ENCODE measurements at places on chromosomes 11 and 22. TPM values are rescaled to one million over a fixed set of nuclear protein-coding genes. Genes with fewer than 3 reads are reported as not detected.
A peak's percentile ranks its signal among the peaks of the same experiment; 100 is the strongest.

- H3K27ac ChIP-seq: no peak overlapping the region
- H3K27me3 ChIP-seq: no peaks in the 10 kb centered on the region
These were observed 117.7 kb downstream of the CACNA1I start for GRCh38 chr22:39688186-39688785.

DNA sequence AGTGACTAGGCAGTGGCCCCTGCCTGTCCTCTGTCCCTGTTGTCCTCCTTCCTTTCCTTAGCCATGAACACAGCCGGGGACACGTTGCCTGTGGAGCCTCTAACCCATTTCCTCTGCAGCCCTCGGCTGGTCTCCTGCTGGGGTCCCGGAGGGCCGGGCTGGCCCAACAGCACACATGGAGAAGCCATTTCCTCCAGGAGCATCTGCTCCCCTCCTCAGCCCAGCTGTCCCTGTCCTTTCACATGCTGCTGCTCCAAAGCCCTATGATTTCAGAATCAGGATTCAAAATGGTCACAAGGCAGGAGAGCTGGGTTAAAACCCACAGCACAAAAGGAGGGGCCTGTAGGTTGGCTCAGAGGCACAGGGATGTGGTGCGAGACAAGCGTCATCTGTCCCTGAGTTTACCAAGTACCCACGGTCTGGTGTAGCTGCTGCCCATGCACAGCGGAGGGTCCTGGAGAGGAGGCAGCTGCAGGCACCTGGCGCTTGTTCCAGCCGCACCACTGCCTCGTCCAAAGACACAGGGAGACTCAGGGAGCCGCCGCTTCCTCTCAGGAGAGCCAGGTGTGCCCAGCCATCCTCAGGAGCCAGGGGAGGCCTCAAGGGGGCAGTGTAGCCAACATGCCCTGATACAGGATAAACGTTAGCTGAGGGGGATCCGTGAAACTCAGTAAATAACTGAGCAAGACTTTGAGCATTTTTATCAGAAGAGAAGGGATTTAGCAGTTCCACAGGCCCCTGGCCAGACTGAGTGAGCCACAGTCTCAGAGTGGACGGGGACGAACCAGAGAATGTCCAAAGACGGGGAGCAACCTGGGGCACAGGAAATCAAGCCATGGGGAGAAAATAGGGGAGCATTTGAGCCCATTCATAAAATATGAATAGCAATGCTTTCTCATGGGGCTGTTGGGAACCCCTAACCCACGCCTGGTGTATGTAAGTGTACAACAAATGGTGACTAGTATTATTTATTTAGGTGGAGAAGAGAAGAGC, 3.9 kb upstream of the VSIG10L2 start:
- H3K27ac ChIP-seq: no peak overlapping the region
- no peaks in the 10 kb centered on the region for H3K27me3 ChIP-seq
- no peaks in the 10 kb centered on the region for H3K4me1 ChIP-seq

GRCh38 chr22:46367707-46368191, 32.2 kb downstream of the TRMU start:
- H3K4me3 ChIP-seq: no peak overlapping the region
- no peaks in the 10 kb centered on the region for H3K4me1 ChIP-seq
- no peaks in the 10 kb centered on the region for H3K36me3 ChIP-seq
- no peak overlapping the region for H3K27ac ChIP-seq
- peak; percentile 65 for DNase-seq
- no peaks in the 10 kb centered on the region for H3K27me3 ChIP-seq

DNA sequence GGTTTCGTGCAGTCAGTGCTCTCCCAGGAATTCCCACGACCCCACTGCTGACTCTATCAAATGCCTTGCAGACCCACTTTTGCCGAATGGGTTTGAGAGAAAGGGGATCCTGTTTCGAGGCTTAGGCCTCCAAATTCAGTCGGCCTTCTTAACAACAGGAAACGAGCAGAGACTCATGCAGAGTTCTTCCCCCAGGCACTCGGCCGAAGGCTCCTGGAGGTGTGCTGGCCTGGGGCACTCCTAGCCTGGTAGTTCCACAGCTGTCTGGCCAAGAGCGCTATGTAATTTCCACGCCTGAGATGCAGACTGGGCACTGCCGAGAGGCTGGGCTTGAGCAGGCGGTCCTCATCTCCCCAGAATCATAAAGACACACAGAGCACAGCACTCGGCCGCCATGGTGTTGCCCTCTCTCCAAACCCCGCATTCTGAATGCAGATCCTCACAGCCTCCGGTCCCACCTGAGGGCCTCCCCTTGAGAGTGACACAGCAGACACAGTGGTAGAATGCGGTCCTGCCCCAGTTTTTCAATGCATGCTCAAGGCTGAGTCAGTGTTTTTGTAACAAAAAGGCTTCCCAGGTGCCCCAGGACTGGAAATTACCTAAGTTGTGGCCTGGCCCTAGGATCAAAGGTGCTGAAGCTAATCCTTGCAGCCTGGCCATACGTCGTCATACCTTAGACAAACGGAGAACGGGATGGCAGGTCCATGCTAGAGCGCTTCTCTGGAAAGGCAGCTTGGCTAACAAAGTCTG, 30.2 kb upstream of the BID start:
- no peak overlapping the region for H3K27ac ChIP-seq
- H3K36me3 ChIP-seq: no peaks in the 10 kb centered on the region
- H3K27me3 ChIP-seq: no peaks in the 10 kb centered on the region
- no peak for DNase-seq
- no peaks in the 10 kb centered on the region for H3K4me1 ChIP-seq

GRCh38 chr11:94795476-94796189, 27.5 kb downstream of the AMOTL1 start:
- H3K4me3 ChIP-seq: no peak overlapping the region
- H3K36me3 ChIP-seq: no peaks in the 10 kb centered on the region
- no peak overlapping the region for H3K27ac ChIP-seq
- peaks cover 20% of the 10 kb centered on the region for H3K4me1 ChIP-seq

DNA sequence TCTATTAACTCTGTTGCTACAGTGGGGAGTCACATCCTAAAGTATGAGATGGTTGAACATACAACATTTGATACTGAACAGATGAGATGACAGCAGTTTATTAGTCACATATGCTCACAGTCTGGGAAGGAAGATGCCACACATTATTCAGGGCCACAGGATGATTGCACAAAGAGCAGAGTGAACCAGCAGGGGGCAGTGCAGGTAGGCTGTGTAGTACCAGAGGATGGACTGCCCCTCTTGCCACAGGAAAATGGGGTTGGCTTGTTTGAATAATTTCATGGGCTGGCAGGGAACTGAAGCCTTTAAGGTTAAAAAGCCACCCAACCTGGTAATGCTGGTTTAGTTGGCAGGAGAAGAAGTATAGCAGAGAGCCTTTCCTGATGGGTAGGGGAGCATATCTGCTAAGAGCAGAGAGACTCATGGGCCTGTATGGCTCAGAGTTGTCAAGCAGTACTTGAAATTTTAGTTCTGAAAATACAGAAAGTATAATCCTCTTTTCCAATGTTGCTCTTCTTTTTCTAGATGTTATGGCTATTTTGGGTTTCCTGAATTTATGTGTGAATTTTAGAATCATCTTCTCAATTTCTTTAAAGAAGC, 180.4 kb upstream of the B3GAT1 start:
- no peaks in the 10 kb centered on the region for H3K4me1 ChIP-seq
- H3K36me3 ChIP-seq: no peaks in the 10 kb centered on the region
- DNase-seq: peak; percentile 89
- H3K4me3 ChIP-seq: no peak overlapping the region

- H3K27me3 ChIP-seq: no peaks in the 10 kb centered on the region
- no peaks in the 10 kb centered on the region for H3K36me3 ChIP-seq
- H3K4me3 ChIP-seq: no peak overlapping the region
These were observed 4.7 kb upstream of the TTC36 start for GRCh38 chr11:118522571-118523072.

DNA sequence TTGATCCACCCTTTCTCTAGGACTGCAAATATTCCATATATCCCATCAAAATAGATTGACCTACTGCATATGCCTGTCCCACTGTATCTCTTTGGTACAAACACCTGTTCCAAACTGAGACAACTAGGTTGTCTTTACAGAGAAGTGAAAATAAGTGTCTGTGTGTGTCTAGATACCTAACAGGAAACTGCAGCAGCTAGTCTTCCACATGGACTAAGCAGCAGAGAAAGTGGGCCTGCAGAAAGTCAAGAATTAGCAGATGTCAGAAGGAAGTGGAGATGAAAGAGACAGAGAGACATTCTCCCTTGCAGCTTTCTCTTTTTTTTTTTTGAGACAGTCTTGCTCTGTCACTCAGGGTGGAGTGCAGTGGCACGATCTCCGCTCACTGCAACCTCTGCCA, 3.9 kb upstream of the RAB39A start:
- H3K27ac ChIP-seq: no peak overlapping the region
- H3K4me3 ChIP-seq: no peak overlapping the region
- no peaks in the 10 kb centered on the region for H3K36me3 ChIP-seq

GRCh38 chr11:57321388-57322255, 3.1 kb downstream of the TNKS1BP1 start:
- H3K4me1 ChIP-seq: peaks cover 62% of the 10 kb centered on the region
- no peak overlapping the region for H3K4me3 ChIP-seq
- no peaks in the 10 kb centered on the region for H3K27me3 ChIP-seq
- DNase-seq: no peak
- H3K27ac ChIP-seq: peak overlapping the region; percentile 98

- no peaks in the 10 kb centered on the region for H3K4me1 ChIP-seq
- DNase-seq: no peak
- H3K27ac ChIP-seq: no peak overlapping the region
- H3K36me3 ChIP-seq: no peaks in the 10 kb centered on the region
These were observed 4.7 kb upstream of the SPI1 start for GRCh38 chr11:47383071-47383470.

DNA sequence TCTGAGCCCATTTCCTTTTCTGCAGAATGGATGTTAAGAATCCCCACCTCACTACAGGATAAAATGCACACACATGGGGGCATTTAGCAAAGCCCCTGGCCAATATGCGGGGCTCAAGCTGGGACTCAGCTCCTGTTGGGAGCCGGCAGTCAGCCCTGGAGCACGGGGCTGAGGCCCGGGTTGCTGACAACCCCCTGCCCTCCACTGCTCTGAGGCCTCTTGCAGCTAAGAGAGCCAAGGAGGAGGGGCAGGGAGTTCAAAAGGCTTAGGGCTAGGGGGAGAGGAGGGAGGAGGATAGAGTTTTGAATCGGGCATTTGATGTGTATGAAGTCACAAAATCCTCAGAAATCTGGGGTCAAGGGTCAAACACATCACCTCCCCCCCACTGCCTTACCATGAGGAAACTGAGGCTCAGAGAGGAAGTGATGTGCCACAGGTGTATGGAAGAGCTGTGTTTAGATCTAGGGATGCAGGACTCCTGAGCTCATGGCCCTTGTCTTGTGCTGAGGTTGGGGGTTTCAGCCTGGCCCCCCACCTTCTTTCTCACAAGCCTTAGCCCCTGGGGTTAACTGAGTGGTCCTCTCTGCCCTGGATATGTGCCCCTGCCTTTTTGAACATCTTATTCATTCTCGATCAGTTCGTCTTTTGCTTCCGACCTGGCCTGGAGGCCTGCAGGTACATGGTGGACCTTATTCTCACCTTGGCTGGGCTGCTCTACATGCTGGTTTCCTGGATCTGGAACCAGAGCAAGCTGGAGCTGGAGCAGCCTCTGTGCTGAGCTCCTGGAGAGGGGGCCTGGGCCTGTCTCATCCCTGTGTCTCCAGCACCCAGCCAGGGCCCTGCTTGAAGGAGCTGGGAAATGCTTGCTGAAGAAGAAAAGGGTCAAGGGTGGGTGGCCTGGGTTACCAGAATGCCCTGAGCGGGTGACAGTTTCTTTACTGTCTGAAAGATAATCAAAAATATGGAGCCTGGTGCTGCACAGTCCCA, 80.3 kb downstream of the LRRC32 start:
- H3K36me3 ChIP-seq: no peaks in the 10 kb centered on the region
- no peak overlapping the region for H3K4me3 ChIP-seq
- H3K27me3 ChIP-seq: no peaks in the 10 kb centered on the region
- DNase-seq: no peak
- H3K27ac ChIP-seq: no peak overlapping the region

- H3K27me3 ChIP-seq: no peaks in the 10 kb centered on the region
- H3K4me3 ChIP-seq: no peak overlapping the region
- no peaks in the 10 kb centered on the region for H3K36me3 ChIP-seq
These were observed 66.5 kb downstream of the GGTLC2 start for GRCh38 chr22:22710719-22711531.

DNA sequence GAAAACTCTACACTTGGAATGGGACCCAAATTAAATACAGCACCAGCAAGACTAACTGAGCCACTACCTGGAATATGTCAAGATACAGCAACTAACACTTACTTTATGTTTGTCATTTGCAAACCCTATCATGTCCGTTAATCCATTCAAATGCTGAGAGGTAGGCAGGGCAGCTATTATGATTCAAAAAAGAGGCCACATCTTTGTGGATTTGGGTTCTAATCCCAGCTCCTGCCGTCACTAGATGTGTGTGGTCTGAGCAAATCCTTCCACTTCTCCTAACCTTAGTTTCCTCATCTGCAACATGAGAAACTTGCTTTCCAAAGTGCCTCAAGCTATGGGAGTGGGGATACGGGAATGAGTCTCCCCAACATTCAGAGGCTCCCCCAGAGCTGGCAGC, 24.2 kb downstream of the FLI1 start:
- no peak for DNase-seq
- peak overlapping the region; percentile 69 for H3K27ac ChIP-seq
- H3K4me3 ChIP-seq: no peak overlapping the region
- no peaks in the 10 kb centered on the region for H3K27me3 ChIP-seq

- no peaks in the 10 kb centered on the region for H3K27me3 ChIP-seq
- no peak overlapping the region for H3K4me3 ChIP-seq
These were observed 19.5 kb upstream of the SORL1-AS1 start for GRCh38 chr11:121472312-121472711.

DNA sequence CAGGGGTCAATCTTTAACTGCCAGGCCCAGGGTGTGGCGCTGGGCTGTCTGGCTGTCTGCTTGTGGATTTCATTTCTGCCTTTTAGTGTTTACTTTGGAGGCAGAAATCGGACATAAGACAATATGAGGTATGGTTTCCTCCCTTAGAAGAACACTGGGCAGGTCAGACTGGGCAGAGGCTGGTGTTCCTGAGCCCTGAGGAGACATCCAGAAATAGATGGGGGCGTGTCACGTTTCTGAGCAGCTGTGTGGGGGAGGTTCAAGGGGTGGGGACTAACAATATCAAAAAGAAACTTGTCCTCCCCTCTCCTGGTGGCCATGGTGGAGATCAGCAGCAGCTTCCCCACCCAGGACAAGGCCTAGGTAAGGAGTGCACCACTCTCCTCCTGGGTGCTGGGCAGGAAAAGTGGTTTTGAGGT, at the start of gene ART1:
ART1 (plus strand) TSS at position 312 of the 419 bp plus-strand sequence. CDS start 14,086 bp downstream, outside the sequence.
- H3K36me3 ChIP-seq: no peaks in the 10 kb centered on the region
- H3K27me3 ChIP-seq: no peaks in the 10 kb centered on the region
- H3K4me3 ChIP-seq: no peak within 1 kb of the TSS
- no peak for DNase-seq

Gene SUSD2
- total RNA-seq: 5.7 TPM

Gene NXPE4
- not detected for total RNA-seq

Gene OR56A4
- 0.55 TPM for total RNA-seq

Gene GALR3
- 4.8 TPM for total RNA-seq

Gene PAMR1
- 1.5 TPM for total RNA-seq

Gene SLC25A45
- 10.6 TPM for total RNA-seq

Gene IFITM10
- total RNA-seq: 6.0 TPM

Gene OTOG
- total RNA-seq: 2.9 TPM
